ENCODE measurements at places on chromosomes 6 and 20.

- DNase-seq = no peak
Measured at GRCh38 chr20:21971436-21971835, 266.0 kb downstream of the PAX1 start.

DNA sequence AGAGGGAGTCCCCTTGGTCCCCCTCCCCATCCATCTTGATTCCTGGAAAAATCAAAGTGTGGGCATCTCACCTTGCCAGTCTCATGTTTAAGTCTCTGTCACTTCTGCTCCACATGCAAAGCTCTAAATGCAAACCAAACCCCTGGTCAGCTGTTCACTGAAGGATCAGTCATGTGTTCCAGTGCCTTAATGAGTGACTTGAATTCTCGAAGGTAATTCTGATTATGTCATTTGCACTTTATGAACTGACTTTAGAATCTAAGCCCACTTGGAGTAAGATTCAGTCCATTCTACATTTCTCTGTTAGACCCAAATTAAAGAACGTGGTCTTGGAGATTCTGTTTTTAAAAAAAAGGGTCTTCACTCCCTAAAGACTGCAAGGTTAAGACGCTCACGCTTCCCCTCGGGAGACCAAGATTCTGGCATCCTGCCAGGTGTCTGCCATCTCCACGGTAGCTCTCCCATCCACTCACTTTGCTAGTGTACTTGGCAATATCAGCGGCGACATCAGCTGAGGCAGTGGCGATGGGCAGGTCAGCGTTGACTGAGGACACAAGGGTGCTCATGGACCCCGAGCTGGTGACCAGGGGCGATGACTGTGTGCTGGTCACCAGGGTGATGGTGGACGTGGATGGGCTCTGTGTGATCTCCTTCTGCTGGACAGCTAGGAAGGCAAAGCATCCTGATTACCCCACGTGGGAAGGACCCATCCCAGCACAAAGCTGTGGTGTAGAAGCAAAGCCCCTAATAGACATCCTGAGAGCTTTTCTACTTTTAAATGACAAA lies 120.5 kb downstream of the ZMYND8 start:
- DNase-seq = no peak

- DNase-seq = no peak
Measured at GRCh38 chr6:87945966-87946365, 101.7 kb upstream of the SPACA1 start.

GRCh38 chr6:52157301-52157941 lies 28.8 kb upstream of the IL17A start:
- DNase-seq = no peak

DNA sequence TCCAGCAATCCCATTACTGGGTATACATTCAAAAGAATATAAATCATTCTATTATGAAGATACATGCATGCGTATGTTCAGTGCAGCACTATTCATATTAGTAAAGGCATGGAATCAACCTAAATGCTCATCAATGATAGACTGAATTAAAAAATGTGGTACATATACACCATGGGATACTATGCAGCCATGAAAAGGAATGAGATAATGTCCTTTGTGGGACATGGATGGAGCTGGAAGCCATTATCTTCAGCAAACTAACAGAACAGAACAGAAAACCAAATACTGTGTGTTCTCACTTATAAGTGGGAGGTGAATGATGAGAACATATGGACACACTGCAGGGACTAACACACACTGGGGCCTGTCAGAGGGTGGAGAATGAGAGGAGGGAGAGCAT lies 261.6 kb downstream of the GMDS start:
- no peak for DNase-seq

DNA sequence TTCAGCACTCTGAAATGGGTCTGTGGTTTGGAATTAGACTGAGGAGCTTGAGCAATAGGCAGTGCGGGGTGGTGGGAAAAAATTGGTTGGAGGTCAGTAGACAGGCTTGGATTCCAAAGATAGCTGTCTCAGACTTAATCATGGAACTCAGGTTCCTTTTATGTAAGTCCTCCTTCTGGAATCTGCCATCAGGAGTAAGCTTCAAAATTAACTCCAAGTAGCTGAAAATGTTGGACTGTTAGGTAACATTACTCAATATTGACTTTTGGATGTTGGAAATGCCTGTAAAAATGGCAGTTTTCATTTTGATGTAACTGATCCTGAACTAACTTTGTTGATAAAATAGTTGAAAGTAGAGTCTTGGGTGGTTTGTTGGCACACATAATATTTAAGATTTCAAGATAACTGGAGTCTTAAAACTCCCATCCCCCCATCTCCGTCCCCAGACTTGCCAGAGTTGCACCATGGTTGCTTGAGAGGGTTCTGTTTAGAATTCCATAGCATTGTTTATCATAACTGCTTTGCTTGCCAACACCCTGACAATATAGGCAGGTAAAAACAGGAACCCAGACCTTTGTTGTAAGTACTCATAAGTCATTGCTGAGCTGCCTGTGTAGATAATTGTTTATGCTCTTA lies 83.0 kb downstream of the PHF20 start:
- DNase-seq = no peak

- no peak for DNase-seq
Measured at GRCh38 chr6:13466304-13467215, 20.8 kb downstream of the GFOD1 start.

DNA sequence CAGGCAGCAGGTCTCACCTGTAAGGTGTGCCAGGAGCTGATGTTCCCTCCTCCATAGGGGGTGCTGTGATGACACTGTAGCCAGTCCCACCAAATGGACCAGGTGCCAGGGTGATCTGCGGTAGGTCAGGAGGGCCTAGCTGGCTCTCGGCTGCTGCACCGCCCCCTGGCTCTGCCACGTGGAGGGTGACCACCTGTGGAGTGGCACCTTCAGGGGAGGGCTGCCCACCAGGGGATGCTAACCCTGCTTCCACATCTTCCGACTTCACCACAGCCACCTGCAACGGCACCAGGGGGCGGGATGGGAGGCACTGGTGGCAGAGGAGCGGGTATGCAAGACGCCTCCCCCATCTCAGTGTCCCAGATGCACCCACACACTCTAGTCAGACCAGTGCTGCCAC lies 18.3 kb downstream of the ZNF335 start:
- no peak for DNase-seq

GRCh38 chr20:4896971-4897497 lies 104.3 kb downstream of the SLC23A2 start:
- DNase-seq = no peak

- DNase-seq = no peak
Measured at GRCh38 chr6:110853754-110854477, 20.7 kb upstream of the AMD1 start.

- no peak for DNase-seq
Measured at GRCh38 chr20:5890773-5891441, 59.4 kb downstream of the TRMT6 start.

DNA sequence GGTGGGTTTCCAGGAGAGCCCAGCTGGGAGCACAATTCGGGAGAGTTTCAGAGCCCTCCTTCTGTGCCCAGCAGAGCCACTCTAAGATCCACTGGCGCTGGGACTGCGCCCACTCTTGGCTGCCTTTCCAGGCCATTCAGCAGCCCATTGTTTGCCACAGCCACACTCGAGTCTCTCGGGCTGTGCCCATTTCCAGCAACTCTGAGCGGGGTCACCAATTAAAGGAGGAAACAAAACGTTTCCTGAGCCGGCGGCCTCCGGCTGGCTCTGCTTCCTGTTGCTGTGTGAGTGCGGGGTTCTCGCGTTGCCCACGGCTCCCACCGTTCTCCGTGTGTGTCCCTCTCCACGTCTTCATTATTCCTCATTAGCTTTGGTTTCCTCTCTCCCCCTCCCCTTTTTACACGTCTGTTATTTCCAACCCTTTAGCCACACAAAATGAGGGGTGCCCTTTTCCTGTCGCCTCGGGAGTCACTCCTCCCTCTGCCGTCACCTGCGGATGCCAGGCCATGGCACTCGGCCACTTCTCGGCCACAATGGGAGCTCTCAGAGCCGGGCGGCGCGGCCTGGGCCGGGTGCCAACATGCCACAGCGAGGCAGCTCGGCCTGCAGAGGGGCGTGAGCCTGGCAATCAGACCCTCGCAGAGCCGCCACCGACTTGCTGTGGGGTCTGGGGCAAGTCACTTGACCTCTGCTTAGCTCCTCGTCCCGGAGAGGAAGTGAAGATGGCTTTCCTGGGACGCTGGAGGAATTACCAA lies 94.3 kb upstream of the NKX2-2 start:
- no peak for DNase-seq

- no peak for DNase-seq
Measured at GRCh38 chr20:51417250-51418136, 125.0 kb downstream of the NFATC2 start.

GRCh38 chr6:167789358-167789757 lies 37.4 kb upstream of the AFDN start:
- no peak for DNase-seq

DNA sequence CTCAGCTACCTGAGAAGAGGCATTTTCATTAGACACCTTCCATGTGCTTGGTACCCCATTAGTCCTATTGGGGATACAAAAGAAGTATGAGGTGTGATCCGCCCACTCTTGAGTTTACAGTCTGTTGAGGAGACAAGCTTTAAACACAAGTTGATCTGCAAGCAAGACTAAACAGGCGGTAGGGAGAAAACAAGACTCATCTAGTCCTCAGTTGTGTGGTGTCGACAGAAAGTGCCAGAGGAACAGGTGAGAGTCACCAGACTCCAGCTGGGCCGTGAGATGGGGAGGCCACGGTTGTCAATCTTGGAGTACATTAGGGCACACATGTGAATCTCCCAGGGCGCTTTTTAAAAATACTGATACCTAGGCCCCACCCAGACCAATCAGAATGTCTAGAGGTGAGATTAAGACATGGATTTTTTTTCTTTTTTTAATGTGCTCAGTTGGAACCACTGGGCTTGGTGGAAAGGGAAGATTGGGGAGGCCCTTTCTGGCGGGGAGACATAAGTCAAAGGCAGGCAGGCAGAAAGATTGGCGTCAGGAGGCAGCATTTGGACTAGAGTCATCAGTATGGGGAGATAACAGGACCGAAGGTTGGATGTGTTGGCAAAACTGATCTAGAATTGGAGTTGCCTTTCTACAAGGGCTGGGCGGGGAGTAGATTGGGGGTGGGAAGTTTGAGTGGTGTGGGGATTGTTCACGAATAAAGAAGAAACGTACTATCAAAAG lies 10.4 kb downstream of the E2F3 start:
- no peak for DNase-seq

DNA sequence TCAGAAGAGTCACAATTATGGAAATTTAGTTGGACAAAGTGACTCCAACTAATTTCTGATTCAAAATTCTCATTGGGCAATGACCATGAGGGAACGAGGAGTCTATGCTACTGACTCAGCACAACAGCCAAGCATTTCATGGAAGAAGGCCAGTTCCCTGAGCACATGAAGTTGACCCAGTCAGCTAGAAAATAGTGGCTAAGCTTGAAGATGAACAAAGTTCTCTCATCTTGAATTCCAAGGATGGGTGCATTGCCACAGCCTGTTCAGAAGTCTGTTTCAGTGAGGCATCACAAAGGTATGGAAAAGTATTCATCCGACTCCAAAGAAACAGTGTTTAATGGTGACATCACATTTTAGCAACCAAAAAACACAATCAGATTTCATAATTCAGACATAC lies 676.9 kb downstream of the HACE1 start:
- no peak for DNase-seq

GRCh38 chr6:2917065-2917464 lies 14.0 kb upstream of the SERPINB9 start:
- no peak for DNase-seq

GRCh38 chr6:132673376-132674094 lies 14.6 kb upstream of the TAAR1 start:
- no peak for DNase-seq

DNA sequence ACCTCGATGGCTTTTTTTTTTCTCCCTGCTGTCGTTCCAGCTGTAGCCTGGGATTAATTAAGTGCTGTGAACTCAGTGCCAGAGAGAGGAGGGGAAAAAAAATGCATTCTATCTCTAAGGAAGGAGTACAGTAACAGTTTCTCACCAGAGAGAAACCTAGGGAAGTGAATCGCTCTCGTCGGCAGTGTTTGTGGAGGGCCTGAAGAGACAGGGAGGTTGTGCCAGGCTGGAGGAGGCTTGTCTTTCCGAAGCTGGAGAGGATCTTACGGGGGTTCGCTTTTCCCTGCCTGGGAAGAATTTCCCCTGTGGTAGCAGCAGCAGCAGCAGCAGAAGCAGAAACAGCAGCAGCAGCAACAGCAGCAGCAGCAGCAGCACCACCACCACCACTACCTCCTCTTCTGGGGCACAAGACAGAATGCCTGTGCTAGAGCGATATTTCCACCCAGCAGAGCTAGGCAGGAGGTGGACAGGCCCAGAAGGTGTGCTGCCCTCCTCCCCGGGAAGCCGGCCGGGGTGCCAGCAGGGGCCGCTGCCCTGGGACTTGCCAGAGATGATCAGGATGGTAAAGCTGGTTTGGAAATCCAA lies 186.5 kb downstream of the PDE7B start:
- DNase-seq = no peak

- no peak for DNase-seq
Measured at GRCh38 chr6:168716581-168716980, 275.6 kb downstream of the SMOC2 start.

GRCh38 chr6:107442938-107443607 lies 16.3 kb downstream of the PDSS2 start:
- no peak for DNase-seq

- DNase-seq = no peak
Measured at GRCh38 chr6:90790058-90790457, 203.2 kb upstream of the MAP3K7 start.

DNA sequence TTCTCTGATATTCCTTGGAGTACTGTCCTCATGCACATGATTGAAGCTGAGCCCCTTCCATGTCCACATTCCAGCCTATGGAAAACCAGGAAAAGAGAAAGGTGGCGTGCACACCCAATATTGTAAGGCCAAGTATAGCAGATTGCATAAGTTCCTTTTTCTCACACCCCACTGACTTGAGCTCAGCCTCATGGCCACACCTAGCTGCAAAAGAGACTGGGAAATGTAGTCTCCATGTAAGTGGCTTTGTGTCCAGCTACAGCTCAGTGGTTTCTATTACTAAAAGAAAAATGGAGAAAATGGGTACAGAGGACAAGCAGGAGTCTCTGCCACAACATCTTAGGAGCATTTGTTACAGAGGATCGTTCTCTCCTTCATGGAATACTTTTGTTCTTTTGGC lies 10.8 kb upstream of the UST start:
- no peak for DNase-seq

GRCh38 chr6:101728956-101729355 lies 335.4 kb downstream of the GRIK2 start:
- no peak for DNase-seq

All from cortex of kidney (tissue), 1 donor.